NCI-H524 treated with DMSO at 0.1 percent for 48 hours (cell line): ENCODE measurements at places on chromosomes 11 and 22.
A peak's percentile ranks its signal among the peaks of the same experiment; 100 is the strongest.

- no peak for DNase-seq
Measured at GRCh38 chr11:4074266-4074665, 20.3 kb upstream of the RRM1 start.

GRCh38 chr11:32939866-32940265, 47.3 kb downstream of the QSER1 start:
- DNase-seq: no peak

- DNase-seq: no peak
Measured at GRCh38 chr22:44938886-44939285, 70.9 kb downstream of the PHF21B start.

- DNase-seq: no peak
Measured at GRCh38 chr11:6320411-6321155, at the start of gene CAVIN3. Gene CAVIN3 (minus strand): TSS chr11:6320501. CDS start chr11:6320476, 25 bp downstream.

DNA sequence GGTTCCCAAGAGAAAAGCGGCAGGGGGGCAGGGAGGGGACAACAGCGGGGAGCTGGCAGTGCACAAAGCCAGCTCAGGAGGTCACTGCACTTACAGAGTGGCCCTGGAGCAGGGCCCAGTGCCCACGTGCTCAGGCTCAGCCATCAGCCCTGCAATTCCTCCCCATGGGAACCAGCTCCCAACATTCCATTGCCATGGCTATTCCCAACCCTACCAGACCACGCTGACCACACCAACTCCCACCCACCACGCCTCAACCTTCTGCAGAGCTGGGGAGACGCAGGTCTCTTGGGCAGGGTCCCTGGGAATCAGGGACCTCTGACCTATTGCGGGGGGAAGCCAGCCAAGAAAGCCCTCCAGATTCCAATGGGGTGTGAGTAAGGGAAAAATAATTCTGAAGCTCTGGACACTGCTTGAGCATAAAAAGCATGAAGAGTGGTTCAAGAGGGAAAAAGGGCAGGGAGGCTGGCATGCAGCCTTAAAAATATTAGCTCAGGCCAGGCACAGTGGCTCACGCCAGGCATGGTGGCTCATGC, 38.3 kb upstream of the TFIP11 start:
- no peak for DNase-seq

GRCh38 chr22:26648011-26648497, 9.3 kb upstream of the MIAT start:
- DNase-seq: peak; percentile 22

DNA sequence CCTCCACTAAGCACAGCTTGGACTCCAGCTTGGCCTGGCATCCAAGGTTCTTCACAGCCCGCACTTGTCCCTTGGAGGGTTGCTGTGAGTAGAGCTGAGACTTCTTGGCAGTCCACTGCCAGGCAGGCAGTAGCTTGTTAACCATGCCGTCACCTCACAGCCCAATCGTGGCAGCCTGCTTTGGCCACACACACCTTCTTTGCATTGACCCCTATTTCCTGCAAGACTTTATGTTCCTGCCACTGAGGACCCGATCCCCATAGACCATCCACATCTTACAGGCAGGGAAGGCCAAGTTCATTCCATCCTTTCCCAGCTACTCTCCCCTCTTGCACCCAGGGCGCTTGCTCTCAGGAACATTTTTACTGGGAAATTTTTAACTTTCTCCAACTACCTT, 2.5 kb upstream of the PYGM start:
- no peak for DNase-seq

GRCh38 chr22:38831166-38831945, 12.5 kb downstream of the NPTXR start:
- no peak for DNase-seq

- no peak for DNase-seq
Measured at GRCh38 chr22:37052386-37053309, 1.1 kb downstream of the KCTD17 start.

GRCh38 chr11:1496091-1496760, 9.6 kb upstream of the MOB2 start:
- DNase-seq: no peak

- DNase-seq: peak; percentile 90
Measured at GRCh38 chr22:19870153-19871022, 15.7 kb upstream of the GNB1L start.

GRCh38 chr22:30438559-30438958, 13.0 kb downstream of the MTFP1 start:
- no peak for DNase-seq

DNA sequence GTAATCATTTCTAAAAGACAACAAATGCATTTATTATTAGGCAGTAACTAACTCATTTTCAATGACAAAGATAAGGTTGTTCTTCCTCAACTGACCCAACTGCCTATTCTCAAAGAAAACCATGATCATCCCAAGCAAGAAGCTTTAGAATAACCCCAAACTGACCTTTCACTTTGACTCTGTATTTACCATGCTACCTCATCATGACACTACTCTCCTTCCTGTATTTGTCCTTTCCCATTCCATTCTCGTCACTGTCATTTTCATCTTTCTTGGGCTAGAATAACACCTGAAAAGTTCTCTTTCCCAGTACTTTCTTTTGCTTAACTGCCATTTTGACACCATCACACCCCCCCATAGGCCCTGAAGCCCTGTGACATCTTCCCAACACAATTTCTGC, 48.3 kb downstream of the TCF20 start:
- no peak for DNase-seq

DNA sequence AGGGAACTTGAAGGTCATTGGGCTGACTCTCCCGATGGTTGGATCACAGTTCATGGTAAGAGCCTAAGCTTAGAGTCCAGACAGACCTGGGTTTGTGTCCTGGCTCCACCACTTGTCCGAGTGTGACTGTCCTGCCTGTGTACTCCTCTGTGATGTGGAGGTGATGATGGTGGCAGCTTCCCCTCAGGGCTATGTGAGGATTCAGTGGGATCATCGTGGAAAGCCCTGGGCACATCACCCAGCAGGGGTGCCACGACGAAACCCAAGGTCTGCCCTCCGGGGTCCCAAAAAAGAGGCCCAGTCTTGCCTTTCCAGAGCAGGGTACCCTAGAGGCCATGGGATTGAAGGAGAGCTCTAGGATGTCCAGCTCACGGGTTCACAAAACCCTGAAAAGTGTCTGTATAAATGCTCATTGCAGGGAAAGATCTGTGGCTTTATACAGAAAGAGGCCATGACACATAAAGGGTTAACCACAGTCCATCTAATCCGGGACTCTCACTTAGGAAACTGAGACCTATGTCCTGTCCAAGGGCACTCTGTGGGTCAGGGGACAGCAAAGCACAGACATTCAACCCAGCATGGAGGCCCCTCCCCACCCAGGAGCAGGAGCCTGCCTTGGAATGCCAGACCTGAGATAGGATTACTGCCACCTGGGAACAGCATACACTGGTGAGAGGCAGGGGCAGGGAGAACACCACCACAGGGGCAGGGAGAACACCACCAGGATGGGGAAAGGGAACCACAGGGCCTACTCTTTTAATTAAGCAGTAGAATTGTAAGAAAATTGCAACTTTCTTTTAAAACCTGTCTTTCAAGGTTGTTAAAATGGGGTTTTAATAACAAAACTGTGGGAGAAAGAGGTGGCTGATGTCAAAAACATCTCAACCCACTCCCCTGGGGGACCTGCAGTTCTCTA, 51.3 kb downstream of the IGLL5 start:
- DNase-seq: no peak

DNA sequence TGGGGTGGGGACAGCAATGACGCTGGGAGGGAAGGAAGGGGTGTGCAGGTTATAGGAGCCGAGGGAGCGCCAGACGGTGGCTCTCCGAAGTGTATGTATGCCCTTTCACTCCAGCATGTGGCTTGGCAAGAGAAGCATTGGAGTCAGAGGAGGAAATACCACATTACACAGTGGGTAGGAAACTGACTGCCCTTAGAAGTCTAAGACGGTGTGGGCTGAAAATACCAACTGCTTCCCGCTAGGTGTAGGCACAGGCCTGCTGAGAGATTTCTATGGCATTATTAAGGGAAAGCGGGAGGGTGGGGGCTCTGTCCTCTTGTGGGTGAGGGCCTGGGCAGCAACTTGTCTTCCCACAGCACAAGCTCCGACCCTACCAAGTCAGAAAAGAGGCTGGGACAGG, 44.7 kb downstream of the CACNG2 start:
- no peak for DNase-seq

- no peak for DNase-seq
Measured at GRCh38 chr11:62132689-62133293, 9.0 kb downstream of the INCENP start.

DNA sequence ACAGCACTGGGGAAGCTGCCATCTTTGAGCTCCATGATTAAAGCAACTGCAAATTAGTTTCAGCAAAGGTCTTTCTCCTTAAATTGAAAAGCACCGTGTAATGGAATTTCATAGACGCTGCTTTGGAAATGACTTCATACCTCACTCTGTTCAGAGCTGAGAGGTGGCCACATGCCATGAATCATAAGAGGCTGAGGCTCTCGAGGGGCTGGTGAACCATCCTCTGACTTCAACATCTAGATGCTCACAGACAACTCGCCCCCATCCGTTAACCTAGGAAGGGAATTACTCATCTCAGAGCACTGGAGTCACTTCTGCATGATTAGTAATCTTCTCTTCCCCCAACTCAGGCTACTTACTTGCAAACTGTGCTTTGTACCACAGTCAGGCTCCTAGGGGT, 122.3 kb downstream of the RCN1 start:
- DNase-seq: no peak

GRCh38 chr22:30416837-30417236, 8.7 kb upstream of the MTFP1 start:
- DNase-seq: no peak

GRCh38 chr11:34505874-34506273, 7.7 kb downstream of the ELF5 start:
- DNase-seq: no peak

DNA sequence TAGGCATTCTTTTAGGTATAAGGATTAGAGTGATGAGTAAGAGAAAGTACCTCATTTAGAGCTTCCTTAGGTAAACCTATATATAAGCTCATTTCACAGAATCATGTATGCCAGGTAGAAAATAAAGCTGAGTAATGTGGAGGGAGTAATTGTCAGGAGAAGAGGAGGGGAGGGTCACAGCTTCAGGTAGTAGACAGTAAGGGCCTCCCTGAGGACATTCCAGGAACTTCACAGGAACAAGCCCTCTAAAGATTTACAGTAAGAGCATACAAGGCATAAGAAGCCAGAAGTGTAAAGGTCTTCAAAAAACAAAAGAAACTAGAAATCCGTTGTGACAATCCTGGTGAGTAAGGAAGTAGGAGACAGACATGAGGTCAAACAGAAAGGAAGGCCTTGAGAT, 57.6 kb downstream of the USP47 start:
- no peak for DNase-seq

DNA sequence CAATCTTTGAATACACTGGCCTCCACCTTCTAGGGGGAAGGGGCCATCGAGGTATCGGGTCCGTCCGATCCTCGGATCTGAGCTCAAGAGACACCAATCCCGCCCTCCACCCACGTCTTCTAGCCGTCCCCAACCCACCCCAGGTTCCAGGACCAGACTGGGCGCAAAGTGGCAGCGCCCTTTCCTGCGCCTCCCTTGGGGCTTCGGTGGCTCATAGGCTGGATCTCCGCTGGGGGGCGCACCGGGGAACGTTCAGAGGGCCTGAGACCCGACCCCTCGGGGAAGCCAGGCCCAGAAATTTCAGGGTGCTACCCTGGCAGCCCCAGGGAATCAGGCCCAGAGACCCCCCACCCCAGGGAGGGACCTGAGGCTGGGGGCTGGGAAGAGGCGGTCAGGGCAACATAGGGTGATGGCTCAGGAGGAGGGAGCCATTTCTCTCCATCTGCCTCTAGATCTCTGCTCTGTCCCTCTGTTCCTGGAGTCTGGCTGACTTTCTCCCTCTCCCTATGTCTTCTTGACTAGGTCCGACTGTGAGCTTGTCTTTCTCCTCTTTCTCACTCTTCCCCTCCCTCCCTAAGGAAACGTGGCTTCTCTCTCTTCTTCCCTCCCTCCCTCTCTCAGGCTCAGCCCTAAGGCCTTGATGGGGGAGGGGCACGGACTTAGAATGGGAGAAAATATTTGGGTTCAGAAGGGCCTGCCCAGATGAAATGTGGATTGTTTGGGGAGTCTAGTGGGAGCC, 1.1 kb downstream of the CREB3L1 start:
- no peak for DNase-seq

DNA sequence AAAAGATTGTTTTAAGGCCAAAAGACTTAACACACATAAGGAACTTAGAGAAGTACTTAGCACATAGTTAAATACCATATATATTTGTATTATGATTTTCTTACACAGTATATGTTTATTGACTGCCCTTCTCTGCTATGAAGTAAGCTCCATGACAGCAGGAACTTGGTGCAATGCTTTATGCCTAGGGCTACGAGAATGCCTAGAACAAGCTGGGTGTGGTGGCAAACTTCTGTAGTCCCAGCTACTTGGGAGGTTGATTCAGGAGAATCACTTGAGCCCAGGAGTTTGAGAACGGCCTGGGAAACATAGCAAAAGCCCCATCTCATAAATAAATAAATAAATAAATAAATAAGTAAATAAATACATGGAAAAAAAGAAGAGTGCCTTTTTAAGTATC, 1.9 kb downstream of the SLC5A12 start:
- DNase-seq: no peak

- no peak for DNase-seq
Measured at GRCh38 chr11:79097246-79097875, 343.5 kb downstream of the TENM4 start.

DNA sequence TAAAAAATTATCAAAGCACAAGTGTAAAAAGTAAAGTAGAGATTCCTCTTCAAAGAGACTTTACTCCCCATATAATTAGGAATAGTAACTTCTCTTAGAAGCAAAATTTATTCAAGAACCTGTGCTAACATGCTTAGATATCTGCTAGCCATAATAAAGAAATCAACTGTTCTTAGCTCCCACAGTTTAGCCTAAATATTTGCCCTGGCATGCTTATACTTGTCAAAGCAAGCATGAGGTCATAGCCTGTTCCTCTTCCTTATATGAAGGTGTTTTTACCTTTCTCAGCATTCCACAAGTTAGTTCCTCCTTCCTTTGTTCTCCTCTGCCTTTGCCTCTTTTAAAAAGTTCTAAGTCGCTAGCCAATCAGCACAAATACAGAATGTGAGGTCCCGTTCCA, 30.3 kb downstream of the RIC3 start:
- DNase-seq: no peak

DNA sequence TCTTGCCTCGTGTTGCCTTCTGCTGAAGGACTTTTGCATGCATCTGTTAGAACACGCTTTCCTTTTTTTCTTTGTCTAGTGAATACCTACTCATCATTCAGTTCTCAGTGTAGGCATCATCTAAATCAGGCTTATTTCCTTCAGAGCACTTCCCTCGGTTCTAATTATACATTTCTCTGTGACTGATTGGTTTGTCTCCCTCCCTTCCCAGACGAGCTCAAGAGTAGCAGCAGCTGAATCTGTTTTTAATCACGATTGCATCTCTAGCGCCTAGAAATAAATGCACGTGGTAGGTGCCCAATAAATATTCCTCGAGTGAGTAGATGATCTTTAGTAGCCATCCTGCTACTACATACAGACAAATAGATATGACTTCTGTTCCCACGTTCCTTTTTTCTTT, 6.3 kb downstream of the CEP164 start:
- DNase-seq: no peak

GRCh38 chr11:119029069-119029339, 1.7 kb downstream of the SLC37A4 start:
- DNase-seq: no peak
